ENCODE measurements at places on chromosomes 6 and 20. TPM values are rescaled to one million over a fixed set of nuclear protein-coding genes. Genes with fewer than 3 reads are reported as not detected.

The SLC35B3 gene
- 7.2 TPM for total RNA-seq

The AKAP7 gene
- 2.2 TPM for total RNA-seq

The CRISP1 gene
- total RNA-seq = not detected

The SNAP25 gene
- not detected for total RNA-seq

The POM121L2 gene
- total RNA-seq = not detected

The VWA7 gene
- total RNA-seq = 0.48 TPM

The SYCP2L gene
- 0.48 TPM for total RNA-seq

The ZNF184 gene
- 4.8 TPM for total RNA-seq
